Central memory CD8-positive, alpha-beta T cell (primary cell): ENCODE measurements at places on chromosomes 16 and 17.

- DNase-seq, result no peak
These were observed 13.2 kb upstream of the ASGR1 start for GRCh38 chr17:7192271-7192937.

DNA sequence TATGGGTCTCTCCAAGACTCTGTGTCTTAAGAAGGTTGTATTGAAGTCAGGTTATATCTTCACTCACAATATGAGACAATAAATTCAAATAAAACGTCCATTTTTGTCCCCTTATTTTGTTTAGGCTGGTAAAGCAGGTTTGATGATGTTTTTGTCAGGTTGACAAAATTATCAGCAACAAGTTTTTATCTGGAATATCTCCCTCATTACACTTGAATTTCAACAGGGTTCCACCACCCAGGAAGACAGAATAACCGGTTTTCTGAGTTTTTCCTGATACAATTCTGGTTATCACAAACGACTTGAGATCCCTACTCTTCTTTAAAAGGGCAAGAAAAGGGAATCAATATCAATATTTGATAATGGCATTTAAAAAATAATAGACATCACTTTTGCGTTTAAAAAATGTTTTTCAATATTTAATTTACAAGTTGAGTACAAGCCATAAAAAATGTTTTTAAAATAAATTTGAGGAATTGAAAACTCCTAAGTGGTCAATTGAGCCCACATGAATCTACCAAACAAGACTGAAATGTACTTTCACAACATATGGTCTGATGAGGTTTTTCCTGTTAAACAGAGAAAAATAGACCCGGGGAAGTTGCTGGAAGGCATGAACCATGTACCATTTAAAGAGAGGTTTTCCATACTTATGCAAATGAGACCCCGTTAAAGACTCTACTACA, 1.4 kb upstream of the ATP6V0A1 start:
- DNase-seq, result no peak

DNA sequence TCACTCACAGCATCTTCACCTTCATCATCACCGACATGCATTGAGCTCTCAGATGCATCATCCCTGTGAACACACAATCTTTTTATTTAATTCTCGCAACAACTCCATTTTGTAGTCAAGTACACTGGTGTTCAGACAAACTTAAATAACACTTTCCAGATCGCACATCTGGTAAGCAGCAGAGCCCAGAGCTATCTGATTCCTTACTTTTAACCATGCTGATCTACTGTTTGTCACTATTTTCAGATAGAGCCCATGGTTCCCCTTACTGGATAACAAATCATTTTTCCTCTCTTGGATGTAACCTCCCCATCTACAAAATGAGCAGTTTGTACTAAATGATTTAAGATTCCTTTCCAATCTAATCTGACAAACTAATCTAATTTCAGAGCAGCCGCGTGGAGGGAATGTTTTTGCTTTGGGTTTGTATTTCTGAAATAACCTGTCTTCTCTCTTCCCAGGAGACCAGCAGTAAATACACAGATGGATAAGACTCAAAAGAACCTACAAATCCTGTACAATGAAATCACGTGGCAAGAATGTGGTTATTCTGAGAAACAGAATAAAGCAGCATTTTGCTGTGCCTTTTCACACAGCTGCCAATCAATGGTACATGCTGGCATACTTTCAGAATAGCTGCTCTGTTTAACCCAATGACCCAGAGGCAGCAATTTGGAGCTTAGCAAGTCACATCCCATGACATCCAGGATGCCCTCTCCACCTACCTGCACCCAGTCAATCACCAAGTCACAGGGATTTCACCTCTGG, 72.9 kb upstream of the CCL2 start:
- no peak for DNase-seq

GRCh38 chr17:35088356-35088880, 24.9 kb upstream of the RFFL start:
- peak; percentile 13 for DNase-seq

GRCh38 chr17:51707216-51707615, 446.9 kb downstream of the UTP18 start:
- no peak for DNase-seq

GRCh38 chr17:78240012-78240655, 8.7 kb downstream of the TMEM235 start:
- no peak for DNase-seq

DNA sequence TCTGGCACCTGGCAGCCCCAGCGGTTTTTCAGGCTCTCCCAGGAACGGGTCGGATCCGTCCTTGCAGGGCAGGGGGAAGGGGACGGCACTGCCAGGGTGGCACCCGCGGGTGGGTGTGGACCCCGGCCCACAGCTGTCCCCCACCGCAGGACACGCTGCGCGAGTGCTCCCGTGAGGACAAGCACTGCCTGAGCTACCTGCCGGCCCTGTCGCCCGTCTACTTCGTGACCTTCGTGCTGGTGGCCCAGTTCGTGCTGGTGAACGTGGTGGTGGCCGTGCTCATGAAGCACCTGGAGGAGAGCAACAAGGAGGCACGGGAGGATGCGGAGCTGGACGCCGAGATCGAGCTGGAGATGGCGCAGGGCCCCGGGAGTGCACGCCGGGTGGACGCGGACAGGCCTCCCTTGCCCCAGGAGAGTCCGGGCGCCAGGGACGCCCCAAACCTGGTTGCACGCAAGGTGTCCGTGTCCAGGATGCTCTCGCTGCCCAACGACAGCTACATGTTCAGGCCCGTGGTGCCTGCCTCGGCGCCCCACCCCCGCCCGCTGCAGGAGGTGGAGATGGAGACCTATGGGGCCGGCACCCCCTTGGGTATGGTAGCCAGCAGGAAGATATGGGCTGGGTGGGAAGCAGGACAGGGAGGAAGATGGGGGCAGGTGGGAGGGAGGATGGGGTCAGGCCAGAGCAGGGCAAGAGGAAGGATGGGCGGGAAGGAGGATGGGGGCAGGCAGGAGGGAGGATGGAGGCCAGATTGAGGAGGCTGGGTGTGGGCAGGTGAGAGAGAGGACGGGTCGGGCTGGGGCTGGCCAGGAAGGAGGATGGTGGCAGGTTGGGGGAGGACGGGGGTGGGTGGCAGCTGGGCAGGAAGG, 6.8 kb downstream of the TPSG1 start:
- no peak for DNase-seq

DNA sequence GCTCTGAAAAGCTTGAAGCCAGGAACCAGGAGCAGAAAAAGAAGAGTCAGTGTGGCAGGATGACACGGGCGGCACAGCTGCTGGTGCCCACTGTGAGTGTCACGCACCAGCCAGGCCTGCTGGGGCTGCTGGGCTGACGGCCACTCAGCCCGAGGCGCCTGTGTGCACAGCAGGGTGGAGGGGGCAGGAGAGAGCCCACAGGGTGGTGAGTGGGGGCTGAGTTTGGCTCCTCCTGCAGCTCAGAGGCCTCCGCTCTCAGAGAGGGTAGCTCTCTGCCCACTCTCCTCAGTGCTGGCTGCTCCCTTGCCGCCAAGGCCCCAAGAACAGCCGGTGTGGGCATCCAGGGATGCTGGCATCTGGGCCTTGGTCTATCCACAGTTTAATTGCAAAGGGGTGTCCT, 59.6 kb downstream of the GSG1L start:
- DNase-seq, result no peak

- no peak for DNase-seq
These were observed 9.2 kb downstream of the BFAR start for GRCh38 chr16:14641926-14642325.

DNA sequence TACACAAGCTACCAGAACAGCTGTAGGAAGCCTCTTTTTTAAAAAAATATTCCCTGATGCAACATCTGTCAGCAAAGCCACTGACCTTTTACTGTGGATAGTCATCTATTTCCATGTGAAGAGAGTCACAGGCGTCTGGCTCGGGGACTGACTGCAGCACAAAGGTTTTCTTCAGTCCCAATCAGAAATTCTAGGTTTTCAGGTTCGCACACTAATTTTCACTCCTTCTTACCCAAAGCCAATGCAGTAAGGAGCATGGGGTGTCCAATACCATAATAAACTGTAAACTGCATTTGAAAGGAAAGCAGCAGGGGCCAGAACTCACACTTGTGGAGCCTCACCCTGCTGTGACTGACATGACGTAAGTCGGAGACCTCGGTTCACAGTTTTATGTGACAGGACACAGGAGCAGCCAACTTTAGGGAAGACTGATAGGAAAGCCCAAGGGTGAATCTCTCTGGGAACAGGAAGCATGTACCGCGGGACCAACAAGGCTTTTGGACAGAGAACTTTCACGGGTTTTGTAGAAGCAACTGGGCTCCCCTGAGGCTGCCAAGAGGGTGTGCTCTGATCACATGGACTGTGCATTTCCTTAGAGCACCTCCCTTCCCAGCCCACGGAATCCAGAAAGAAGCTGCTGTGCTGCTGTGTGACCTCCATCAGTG, 9.1 kb upstream of the TMEM100 start:
- DNase-seq, result no peak
